NCI-H2081 treated with DMSO at 0.1 percent for 48 hours (cell line): ENCODE measurements at places on chromosomes 4 and X.

DNA sequence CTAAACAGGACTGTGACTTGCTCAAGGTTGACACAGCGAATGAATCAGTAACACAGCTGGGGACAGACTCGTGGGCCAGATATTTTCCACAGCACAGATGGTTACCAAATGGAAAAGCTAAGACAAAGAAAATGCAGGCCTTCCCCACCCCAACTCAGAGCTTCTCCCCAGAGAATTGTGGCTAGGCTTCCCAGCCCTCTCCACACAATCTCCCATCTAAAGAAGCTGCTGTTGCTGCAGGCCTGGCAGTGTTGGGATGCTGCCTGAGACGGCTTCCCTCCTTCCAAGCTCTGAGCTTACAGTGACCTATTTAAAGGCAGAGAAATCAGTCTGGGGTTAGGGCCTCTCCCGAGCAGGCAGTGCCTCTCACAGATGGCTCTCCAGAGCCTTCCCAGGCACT is 46.5 kb upstream of the PGRMC1 start:
- DNase-seq, result no peak

DNA sequence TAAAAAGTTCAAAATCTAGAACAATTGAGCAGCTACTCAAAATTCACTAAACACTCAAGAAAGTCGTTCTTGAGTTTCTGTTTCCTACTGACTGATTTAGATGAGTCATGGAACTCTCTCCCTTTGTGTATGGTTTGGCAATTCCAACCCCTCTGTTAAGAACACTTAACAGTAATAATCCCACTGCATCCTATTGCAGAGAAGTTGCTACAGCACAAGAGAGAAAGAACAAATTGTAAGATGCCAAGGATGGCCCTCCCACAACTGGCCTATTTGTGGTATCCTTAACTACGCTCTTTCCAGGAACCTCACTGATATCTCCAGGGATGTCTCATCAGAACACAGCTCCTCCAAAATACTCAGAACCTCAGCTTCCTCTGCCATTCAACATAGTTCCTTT is 701.8 kb upstream of the TENM3 start:
- DNase-seq, result no peak

DNA sequence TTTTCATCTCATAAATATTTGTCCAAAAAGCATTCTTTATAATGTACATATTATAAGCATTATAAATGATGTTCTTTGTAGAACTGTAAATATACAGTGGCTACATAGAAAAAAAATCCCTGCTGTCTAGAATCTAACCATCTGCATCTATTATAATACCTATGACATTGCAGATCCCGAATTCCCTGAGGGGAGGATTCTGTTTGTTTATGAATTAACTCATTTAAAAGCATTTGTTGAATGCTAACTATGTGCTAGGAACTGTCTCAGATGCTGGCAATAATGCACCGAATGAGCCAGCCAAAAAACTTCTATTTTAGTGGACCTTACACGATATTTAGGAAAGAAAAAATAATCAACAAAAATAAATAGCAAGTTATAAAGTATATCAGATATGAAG is 189.6 kb downstream of the PACRGL start:
- DNase-seq, result no peak

DNA sequence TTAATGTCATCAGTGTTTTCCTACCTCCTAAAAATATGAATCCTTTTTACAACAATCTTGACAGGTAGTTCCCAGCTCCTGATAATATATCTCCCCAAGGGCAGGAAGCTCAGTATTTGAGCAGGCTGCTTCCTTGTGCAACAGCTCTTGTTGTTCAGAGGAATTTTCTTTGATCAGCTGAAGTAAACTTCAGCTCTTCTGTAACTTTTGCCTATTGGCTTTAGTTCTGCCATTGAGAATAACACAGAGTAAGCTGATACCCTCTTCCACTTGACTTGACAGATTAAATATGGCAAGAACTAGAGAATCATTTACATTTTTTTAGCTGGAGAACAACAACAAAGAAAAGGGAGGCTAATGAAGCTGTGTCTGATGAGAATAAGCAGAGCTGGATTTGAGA is 75.2 kb downstream of the LUZP4 start:
- no peak for DNase-seq

GRCh38 chr4:34139346-34139745 is 2105.0 kb downstream of the ARAP2 start:
- DNase-seq, result no peak
